CD4-positive, alpha-beta T cell treated with Interleukin-17A for 1 hour (primary cell): ENCODE measurements at places on chromosomes 6 and 20.
A peak's percentile ranks its signal among the peaks of the same experiment; 100 is the strongest.

DNA sequence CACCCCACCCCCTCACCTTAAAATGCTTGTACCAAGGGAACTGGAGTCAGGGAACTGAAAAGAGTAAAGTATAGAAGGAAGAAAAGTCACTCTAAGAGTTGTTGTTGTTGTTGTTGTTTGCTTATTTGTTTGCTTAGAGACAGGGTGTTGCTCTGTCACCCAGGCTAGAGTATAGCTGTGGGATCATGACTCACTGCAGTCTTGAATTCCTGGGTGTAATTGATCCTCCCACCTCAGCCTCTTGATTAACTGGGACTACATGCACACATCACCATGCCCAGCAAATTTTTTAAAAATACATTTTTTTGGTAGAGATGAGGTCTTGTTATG lies 681.6 kb upstream of the GJE1 start:
- DNase-seq, result no peak

GRCh38 chr20:17525650-17526049 lies 5.5 kb downstream of the BFSP1 start:
- peak; percentile 47 for DNase-seq

DNA sequence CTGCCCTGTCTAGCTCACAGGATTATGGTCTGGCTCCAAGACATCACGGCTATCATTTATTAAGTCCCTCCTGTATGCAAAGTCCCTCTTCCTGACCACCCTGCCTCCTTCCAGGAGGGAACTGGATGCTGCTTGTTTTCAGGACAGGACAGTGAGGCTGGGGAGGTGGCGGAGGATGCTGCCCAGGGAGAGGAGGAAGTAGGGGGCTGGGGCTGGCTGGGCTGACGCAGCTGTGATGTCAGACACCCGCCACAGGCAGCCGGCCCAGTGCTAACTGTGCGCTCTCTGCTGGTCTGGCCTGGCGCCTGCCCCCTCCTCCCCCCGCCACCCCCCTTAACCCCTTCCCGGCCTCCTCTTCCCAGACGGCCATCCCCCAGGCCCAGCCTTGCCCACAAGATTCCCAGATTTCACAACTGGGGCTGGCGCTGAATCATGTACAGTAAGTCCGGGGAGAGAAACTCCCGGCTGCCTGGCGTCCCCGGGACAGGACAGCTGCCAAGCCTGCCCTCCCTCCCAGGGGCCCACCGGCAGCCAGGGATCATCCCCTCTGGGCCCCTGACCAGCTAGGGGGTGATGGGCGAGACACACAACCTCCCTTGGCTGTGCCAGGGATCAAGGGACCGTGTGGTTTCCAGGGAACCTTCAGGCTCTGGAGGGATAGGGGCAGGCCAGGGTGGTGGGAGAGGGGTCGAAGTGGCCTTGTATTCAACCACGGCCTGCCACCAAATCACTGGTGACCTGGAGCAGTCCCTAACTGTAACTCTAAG lies 118.1 kb downstream of the CEBPB start:
- DNase-seq, result no peak

GRCh38 chr20:49508435-49509199 lies 26.1 kb upstream of the KCNB1 start:
- peak; percentile 46 for DNase-seq

DNA sequence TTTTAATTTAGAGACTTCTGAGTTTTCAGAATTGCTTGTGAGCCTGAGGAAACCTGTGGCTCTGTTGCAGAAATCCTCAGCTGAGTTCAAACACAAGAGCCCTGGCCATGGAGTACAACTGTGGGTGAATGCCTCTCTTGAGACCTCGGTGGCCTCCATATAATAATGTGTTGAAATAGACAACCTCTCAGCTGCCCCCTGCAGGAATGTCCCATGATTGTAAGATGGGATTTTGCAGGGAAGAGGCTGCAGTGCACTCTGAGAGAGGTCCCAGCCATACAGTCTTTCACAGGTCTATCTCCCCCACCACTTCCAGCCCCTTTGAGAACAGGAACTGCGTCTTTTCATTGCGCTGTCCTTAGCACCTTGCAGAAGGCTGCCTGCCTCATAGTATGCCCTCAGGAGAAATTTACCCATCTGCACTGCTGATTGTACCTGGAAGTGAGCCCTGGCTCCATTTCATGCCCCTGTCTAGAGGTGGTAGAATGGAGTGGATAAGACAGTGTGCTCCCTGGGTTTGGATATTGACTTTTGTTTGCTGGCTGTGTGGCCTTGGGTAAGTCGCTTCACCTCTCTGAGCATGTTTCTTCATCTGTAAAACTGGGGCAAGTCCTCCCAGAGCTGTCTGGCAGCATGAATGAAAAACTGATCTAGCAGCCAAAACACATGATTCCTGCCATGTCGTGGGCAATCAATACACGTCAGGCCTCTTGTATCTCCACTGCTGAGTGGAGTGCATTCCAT lies 16.8 kb upstream of the CDH22 start:
- DNase-seq, result no peak
